ENCODE measurements at places on chromosomes 5 and 9. TPM values are rescaled to one million over a fixed set of nuclear protein-coding genes. Genes with fewer than 3 reads are reported as not detected.
A peak's percentile ranks its signal among the peaks of the same experiment; 100 is the strongest.

- DNase-seq: no peak
These were observed 45.3 kb downstream of the KCNT1 start for GRCh38 chr9:135747311-135747710.

DNA sequence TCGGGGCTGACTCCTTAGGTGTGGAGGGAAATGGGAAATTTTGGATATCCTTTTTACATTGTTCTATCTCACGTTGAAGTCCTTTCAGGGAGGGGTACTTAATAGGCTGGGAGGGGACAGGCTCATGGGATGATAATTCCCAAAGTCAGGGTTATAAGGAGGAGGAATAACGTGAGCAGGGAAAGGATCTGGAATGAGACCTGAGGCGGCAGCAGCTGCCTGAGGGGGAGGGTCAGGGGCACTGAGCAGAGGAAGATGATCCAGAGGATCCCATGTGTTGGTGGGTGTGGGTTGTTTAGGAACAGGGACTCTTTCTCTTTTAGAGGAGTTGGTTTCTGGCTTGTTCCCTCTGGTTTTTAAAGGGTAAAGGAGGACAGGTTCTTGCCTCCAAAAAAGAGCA, 18.7 kb downstream of the IFT74 start:
- no peak for DNase-seq

GRCh38 chr5:174852143-174852542, 127.8 kb downstream of the MSX2 start:
- no peak for DNase-seq

DNA sequence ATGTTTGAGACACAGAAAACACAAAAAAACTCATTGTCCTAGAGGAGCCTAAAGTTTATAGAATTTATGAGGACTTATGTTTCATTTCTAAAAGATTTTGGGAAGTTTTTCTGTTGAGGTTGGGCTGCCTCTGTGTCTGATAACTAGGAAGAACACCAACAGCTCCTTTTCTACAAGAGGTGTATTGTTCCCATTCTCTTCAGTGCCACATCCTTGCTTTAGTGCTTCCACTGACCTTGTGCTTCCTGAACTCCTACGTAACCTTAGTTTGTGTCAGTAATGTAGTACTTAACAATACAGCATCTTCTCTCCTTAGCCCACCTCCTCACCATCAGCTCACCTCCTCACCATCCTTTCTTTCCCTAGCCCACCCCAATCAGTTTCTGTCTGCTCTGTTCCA, 117.3 kb upstream of the TNC start:
- no peak for DNase-seq

DNA sequence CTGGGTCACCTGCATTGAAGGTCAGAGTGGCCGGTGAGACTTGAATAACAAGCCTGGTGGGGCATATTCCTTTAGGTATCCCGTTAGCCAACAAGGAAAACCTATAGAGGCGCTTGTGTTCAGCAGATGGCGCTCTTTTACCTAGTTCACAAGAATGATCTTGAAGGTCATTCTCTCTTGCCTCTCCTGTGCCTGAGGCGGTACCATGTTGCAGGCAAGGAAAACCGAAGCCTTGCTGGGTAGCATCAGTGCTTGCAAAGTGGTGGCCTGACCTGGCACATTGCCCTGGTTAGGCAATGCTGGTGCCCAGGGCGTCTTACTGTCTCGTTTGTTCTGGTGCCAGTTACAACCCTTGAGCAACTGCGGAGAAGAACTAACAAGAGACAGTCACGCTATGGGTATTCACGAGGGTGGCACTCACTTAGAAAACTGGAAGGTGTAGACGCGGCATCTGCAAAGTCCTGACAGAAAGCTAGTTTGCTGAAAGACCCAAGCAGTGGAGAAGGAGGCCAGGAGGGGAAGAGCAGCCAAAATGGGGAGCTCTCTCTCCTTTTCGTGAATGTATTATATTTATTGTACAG, 56.7 kb downstream of the AOPEP start:
- peak; percentile 99 for DNase-seq

DNA sequence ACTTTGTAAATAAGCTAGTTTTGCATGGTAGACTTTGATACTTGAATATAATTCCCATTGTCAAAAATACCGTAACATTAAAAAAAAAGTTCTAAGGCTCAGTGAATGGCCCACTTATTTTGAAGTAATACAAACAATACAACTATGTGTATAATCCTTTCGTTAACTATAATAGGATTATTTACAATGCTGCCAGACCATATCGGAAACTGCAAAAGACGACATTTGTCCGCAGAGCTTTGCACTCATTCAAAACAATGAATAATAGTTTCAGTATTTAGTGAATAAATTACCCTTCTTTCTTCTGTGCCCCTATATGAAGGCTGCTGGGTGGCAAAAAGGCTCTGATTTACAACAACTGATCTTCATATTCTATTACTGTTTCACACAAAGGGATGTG, 121.8 kb downstream of the DROSHA start:
- DNase-seq: no peak

- DNase-seq: no peak
These were observed 121.8 kb upstream of the SAP30L start for GRCh38 chr5:154324033-154324432.

DNA sequence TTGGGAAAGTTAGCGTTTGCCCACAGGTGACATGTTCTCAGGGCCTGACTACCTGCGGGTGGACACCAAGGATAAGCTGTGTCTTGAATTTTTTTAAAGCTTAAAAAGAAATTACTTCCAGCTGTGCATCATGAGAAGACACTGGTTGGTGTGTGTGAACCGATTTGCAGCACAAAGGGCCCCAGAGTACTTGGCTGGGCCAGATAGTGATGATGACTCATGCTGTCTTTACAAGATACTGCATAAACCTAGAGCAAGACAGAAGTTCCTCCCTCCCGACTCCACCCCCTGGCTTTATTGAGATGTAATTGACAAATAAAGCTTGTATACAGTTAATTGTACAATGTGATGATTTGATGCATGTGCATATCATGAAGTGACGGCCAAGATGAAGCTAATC, 212.8 kb downstream of the NXNL2 start:
- DNase-seq: peak; percentile 83

DNA sequence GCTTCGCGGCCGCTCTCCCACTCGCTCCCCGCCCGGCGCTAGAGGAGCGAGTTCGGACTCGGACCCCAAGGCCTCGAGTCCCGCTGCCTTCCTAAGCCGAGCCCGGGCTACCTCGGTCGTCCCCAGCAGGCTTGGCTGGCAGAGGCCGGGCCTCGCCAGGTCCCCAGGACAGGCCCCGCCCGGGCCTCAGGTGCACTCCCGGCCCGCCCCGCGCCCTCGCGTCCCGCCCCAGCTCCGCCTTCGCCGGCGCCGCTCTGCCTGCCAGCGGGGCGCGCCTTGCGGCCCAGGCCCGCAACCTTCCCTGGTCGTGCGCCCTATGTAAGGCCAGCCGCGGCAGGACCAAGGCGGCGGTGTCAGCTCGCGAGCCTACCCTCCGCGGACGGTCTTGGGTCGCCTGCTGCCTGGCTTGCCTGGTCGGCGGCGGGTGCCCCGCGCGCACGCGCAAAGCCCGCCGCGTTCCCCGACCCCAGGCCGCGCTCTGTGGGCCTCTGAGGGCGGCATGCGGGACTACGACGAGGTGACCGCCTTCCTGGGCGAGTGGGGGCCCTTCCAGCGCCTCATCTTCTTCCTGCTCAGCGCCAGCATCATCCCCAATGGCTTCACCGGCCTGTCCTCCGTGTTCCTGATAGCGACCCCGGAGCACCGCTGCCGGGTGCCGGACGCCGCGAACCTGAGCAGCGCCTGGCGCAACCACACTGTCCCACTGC, at the start of gene SLC22A5:
Gene SLC22A5 (plus strand): TSS at position 237 of the 707 bp plus-strand sequence. CDS start 263 bp downstream, at position 500.
- DNase-seq: no peak

DNA sequence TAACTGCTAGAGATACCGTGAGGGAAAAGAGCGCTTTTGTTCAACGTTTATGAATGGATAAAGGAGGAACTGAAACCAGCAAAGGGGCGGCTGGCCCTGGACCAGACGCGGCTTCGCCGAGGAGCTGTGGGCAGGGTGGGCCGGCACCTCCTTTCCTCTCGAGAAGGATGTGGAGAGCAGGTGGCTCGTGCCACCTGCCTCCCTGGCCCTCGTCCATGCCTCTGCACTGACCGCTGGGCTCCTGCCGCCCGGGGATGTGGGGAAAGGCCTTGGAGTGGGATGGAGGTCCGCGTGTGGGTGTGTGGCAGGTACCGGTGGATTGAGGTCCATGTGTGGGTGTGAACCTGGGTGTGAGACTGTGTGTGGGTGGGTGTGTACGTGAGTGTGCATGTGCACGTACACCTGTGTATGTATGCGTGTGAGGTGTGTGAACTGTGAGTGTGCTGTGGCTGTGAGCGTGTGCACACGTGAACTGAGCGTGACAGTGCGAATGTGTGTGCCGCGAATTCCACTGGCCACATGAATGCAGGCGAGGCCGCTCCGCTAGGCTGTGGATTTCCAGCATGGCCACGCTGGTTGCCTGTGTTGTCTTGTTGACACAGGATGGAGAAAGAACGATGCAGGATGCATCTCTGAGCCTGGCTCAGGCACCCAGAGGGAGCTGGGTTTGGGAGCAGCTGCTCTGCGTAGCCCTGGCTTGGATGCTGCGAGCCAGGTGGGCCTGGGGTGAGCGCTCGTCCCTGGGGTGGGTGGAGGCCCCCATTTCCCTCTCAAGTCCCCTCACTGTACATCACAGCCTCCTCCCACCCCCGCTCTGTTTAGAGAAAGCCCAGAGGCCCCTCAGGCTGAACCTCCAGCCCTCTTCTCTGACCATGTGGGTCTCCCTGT, 4.4 kb upstream of the CEP72 start:
- no peak for DNase-seq

GRCh38 chr9:36053971-36054370, 17.3 kb downstream of the RECK start:
- no peak for DNase-seq

- no peak for DNase-seq
These were observed 22.0 kb downstream of the UBE2QL1 start for GRCh38 chr5:6470672-6471071.

- no peak for DNase-seq
These were observed 180.9 kb upstream of the TBCA start for GRCh38 chr5:77957081-77957480.

DNA sequence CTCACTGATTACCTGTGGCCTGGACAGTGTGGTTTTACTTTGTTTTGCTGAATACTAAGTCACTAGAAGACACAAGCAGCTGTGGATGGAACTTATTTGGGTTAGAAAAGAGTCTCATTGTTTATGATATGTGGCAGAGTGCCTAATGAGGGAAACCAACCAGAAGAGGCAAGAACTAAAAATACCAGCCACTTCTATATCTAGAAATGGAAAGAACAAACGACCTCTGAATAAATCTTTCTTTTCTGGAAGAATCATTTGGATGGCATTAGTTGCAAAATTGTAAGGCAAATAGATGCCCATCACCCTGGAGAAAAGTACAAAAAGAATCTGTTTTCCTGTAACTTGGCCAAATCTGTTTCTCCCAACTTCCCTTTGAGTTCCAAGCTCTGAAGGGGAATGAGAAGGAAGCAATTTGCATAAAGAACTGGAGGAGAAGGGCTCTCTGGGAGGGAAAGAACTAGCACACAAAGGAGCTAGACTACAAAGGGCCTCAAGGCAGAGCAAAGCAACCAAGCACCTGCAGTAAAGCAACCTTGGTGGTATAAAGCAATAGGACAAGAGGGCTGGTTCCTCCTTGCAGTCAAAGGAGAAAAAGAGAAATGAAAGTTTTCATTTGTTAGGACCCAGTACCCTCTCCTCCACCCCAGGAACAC, 455.4 kb downstream of the CAAP1 start:
- no peak for DNase-seq

- no peak for DNase-seq
These were observed 133.3 kb upstream of the TLX3 start for GRCh38 chr5:171175746-171176145.

DNA sequence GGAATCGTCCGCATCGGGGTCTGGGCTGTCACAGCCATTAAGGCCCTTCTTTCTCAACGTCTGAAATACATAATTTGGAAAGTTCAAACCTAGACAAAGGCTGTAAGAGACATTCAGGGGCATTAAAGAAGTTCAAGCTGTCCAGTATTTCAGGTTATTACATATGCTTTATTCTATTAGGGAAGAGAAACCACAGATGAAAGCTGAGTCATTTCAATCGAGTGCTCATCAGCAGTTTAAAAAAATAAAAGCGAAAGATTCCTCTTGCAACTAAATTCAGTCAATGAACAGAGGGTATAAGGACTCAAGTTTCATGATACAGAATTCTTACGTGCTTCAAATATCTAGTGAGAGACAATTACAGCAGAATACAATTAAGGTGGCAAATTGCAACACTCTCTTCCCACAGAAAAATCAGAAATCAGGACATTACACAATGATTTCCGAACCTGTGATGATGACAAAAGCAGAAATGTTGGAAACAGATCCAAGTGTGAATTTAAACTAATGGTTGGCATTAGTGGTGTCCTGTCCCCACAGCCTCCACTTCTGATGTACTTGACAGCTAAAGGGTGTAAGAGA, 121.6 kb downstream of the MEF2C start:
- DNase-seq: peak; percentile 15

- peak; percentile 26 for DNase-seq
These were observed 4.2 kb downstream of the SIL1 start for GRCh38 chr5:139193928-139194327.

DNA sequence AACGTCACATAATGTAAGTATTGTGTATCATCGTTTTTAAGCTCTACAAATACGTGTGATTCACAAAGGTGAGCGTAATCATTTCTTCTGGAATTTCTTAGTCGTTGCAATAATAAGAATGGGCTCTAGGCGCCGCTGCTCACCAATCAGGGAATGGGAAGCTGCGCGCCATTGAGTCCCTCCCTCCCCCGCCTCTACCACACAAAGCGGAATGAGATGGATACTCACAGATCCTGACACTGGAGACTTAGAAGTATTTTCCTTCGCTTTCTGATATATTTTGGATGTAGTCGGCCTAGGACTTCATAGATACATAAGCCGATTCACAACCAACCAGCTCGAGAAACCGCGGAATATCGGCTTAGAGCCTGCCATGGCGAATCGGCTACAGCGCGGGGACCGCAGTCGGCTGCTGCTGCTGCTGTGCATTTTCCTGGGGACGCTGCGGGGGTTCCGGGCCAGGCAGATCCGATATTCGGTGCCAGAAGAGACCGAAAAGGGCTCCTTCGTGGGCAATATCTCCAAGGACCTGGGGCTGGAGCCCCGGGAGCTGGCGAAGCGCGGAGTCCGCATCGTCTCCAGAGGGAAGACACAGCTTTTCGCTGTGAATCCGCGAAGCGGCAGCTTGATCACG, at the start of gene PCDHGA11:
Gene PCDHGA11 (plus strand): TSS at position 197 of the 634 bp plus-strand sequence. CDS start 177 bp downstream, at position 374.
- peak; percentile 13 for DNase-seq

GRCh38 chr5:53151713-53152458, 42.3 kb upstream of the MOCS2 start:
- peak; percentile 86 for DNase-seq

GPR151 gene
- total RNA-seq: not detected

ENTR1 gene
- total RNA-seq: 54.5 TPM

GMCL2 gene
- total RNA-seq: not detected

PLCXD3 gene
- under 0.01 TPM for total RNA-seq

KIF12 gene
- 40.1 TPM for total RNA-seq

NTRK2 gene
- total RNA-seq: 9.8 TPM

IL3 gene
- total RNA-seq: not detected

FCN2 gene
- total RNA-seq: not detected

SLC1A1 gene
- total RNA-seq: 39.5 TPM

MEGF10 gene
- total RNA-seq: not detected

FYB1 gene
- total RNA-seq: 0.25 TPM

SLU7 gene
- 75.5 TPM for total RNA-seq

PCA3 gene
- total RNA-seq: 0.05 TPM

SLC27A6 gene
- 0.10 TPM for total RNA-seq

KCTD16 gene
- total RNA-seq: 1.1 TPM

Data from renal cortical epithelial cell (primary cell).